ENCODE measurements at places on chromosomes 4 and X.

DNA sequence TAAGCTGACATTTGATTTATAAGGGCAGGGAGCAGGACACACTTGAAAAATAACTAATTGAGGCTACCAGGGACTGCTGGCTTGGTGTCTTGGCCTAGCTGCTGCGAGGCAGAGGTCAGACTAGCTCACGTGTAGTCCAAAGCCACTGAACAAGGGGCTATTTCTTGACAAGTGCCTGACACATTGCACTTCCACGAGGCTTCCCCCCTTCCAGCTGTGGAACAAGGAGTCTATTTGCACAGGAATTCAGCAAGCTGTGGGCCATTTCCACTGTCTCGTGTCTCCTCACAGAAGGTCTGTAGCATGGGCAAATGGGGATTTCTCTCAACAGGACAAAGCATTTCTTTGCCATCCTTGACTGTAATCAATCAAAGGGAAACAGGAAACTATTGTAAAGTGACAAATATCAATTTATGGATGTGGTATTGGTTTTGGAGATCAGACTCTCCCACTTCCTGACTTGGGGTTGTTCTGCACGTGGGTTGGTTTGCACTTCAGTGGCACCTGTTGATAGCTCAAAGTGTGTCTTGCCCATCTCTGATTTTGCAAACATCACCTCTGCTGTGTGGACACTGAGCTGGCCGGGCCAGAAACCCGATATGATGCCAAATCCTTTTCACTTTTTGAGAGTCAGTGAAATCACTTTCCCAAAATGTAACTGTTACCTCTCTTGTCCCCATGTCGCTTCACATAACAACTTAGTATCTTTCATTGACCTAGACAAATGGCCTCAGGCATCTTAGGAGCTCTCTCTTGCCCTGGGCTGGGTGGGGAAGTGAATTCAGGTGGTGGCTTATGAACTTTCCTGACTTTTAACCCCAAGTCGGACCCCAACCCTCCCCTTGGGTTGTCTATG, 107.4 kb upstream of the MAMLD1 start:
- DNase-seq, result no peak

GRCh38 chr4:52984462-52984881, 122.4 kb downstream of the RASL11B start:
- DNase-seq, result no peak

- DNase-seq, result no peak
These were observed 193.4 kb downstream of the CLCN4 start for GRCh38 chrX:10350221-10350620.

DNA sequence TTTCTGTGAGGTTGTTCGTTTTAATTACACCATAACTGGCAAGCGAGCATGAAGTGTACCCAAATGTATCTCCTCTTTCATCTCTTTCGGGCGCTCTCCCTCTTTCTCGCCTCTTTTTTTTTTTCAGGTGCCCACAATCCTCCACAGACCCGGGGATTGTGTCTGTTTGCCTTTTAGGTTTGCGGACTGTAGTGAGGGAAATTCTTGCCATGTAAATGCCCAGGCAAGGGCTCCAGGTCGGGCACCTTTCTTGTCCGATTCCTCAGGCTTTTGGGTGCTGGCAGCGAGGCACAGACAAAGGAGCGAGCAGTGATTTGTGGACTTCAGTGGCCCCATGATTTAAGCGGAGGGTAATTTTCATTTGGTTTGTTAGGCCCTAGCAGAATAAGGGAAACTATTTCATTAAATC, 1.1 kb upstream of the PHOX2B start:
- no peak for DNase-seq

- no peak for DNase-seq
These were observed 355.5 kb downstream of the KCNIP4 start for GRCh38 chr4:21592970-21593670.

DNA sequence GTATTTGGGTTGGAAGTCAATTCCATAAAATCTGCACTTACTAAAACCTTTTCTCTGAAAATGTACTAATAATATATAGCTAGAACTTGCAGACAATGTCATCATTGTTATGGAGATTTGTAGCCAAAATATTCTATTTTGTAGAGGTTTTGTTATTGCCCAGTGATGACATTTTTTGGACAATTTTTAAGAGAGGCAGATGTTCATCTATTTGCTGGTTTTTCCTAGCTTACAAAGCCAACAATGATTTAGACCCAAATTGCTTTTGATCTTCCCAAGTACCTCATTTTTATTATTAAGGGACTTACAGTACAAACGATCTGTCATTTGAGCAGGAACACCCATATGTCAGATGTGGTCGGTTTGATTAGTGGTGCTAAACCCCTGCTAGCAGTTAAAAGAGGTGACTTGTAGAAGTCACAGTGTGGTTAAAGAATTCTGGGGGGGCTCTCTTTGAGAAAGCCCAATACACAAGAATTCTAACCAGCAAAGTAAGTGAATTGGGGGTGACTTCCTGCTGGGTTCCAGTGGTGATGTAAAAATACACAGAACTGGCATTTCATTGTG, 136.2 kb downstream of the KIT start:
- DNase-seq, result no peak

- DNase-seq, result no peak
These were observed 517.0 kb downstream of the ZIC3 start for GRCh38 chrX:138082896-138083295.

DNA sequence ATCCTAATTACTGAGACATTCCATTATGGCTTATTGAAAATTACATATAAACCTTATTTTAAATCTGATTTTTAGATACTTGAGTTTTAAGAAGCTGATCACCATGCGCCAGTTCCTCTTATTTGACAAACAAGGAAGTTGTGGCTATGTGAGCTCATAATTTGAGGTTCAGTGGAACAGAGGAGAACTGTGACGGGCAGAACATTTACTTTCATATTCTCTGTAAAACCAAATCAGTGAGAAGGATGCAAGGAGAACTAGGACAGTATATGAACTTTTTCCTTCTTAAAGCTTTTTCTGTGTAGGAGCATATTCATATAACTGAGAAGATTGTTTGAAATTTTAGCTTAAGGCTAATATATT, 25.3 kb downstream of the STIM2 start:
- DNase-seq, result peak; percentile 85

GRCh38 chr4:5808081-5808741, 84.7 kb downstream of the CRMP1 start:
- DNase-seq, result no peak

DNA sequence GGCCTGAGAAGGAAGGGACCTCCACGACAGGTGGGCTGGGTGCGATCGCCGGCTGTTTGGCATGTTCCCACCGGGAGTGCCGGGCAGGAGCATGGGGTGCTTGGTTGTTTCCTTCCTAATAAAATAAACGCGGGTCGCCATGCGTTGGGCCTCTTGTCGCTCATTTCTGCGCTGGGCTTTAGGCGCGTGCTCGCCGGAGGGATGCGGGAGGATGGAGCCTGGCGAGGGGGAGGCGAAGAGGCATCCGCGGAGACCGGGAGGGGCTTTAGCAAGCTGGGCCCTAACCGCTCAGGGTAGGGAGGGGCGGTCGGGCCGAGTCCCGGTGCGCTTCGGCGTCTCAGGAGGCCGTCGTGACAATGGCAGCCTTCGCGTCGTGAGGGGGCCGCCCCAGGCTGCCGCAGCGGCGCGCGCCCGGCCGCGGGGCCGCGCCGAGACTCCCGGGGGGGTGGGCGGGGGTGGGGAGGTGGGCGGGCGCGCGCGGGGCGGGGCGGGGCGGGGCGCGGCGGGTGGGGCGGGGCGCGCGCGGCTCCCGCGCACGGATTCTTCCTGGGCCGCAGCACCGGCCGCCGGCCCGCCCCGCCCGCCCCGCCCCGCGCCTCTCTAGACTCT, 476 bp upstream of the GDI1 start:
- DNase-seq, result no peak

DNA sequence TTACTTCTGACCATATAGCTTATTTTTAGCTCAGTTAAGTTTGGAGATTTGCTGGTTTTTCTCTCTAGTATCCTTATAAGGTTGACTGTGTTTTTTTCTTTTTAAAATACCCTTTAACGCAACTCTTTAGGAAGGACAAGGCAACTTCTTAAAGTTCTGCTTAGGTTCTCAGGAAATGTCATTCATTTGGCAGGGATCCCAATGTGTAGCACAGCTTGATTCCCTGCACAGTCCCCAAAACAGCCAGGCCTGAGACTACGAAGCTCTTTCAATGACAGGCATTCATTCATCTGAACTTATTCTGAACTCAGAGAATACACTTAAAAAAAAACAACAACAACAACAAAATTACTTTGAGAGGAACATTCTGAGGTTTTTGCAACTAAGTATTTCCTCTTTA, 1765.8 kb downstream of the PCDH7 start:
- DNase-seq, result no peak

DNA sequence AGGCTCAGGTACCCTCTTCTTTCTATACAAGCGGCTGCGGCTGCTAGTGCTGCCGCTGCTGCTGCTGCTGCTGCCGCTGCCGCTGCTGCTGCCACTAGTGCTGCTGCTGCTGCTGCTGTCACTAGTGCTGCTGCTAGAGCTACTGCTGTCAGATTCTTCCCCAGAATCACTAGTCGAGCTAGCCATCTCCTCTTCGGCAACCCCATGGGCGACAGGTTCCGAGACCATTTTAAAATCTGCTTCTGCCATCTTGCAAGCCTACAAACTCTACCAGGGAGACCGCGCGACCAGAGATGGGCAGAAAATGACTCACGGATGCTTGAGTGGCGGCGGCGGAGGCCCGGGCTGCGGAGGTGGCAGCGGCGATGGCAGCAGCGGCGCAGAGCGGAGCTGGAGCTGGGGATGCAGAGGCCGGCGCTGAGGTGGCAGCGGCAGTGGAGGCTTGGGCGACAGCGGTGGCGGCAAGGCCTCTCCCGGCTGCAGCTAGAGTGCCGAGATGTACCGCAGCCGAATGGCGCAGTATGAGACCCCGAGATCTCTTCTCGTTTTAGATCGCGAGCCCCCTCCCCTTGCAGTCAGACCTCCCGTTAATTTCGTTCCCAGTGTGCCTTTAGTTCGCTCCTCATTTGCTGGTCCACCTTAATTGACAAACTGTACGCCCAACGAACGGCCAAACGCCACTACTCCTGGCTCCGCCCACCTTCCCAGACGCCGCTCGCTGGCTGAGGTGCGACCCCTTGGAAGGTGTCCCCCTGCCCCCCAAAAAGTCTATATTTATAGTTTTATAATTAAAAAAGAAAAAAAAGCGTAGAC, at the start of gene NAP1L3:
NAP1L3 (minus strand) TSS at position 523 of the 813 bp plus-strand sequence; CDS start at position 249, 274 bp downstream.
- DNase-seq, result peak; percentile 75
